Adipocyte (in vitro differentiated cells): ENCODE measurements at places on chromosomes 2 and 18.
A peak's percentile ranks its signal among the peaks of the same experiment; 100 is the strongest.

DNA sequence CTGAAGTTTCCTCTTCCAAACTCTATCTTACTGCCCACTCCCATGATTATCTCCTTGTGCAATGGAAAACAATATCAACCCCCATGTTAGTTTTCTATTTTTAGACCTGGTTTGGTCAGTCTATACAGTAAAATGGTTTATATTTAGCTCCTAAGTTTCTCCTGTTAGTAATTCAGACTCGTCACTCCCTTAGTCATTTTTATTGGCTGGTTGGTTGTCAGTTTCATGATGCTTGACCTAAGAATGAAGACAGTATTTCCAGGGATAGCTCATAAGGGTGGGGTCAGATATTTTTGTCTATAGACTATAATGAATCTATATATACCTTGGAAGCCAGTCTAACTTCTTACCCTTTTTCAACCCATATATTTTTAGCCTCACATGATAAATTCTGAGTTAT, 61.4 kb upstream of the NEUROD1 start:
- peak; percentile 19 for DNase-seq

DNA sequence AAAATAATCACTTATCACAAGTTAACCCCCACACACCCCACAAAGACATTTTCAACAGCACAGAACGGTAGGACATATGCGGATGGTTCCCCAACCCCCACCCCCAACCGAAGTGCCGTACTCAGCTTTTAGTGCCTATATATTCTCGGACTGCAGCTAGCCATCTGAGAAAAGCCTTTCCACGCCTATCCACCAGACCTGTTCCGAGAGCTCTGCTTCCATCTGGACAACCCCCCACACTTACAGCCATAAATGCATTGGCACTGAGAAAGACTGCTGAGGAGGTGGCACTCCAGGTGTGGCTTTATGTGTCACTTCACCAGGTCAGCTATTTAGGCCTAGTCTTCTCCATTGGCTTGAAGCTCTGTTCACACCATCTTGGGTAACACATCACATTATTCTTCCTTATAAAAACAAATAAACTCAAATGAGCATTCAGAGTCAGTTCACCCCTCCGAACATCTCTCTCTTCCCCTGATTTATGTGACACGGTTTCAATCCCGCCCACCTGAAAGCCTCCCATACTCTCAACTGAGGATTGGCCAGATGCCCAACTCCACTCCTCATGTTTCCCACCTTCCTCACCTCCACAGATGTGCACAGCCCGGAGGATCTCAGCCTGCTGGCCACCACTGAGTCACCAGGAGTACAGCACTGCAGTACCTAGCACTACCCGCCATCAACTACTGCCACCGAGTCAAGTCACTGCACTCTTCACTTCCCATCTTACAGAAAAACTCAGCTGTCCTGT, 127.4 kb downstream of the CACNB4 start:
- no peak for DNase-seq

GRCh38 chr2:199302851-199303250, 154.9 kb downstream of the SATB2 start:
- DNase-seq = peak; percentile 60

DNA sequence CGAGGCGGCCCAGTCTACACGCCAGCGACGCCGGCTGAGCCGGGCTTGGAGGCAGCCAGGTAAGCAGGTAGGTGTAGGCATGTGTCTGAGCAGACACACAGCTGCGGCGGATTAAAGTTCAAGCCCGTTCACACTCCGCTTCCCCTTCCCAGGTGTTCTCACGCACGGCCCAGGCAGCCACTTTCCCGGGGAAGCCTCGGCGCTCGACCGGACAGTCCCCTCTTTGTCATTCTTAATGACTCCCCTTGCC, 367 bp downstream of the TGFA start:
- DNase-seq = no peak

GRCh38 chr2:239326831-239327535, 73.8 kb downstream of the HDAC4 start:
- no peak for DNase-seq

GRCh38 chr18:42534313-42534712, 579.3 kb downstream of the PIK3C3 start:
- DNase-seq = no peak

GRCh38 chr2:100136310-100136709, 6.1 kb downstream of the AFF3 start:
- no peak for DNase-seq

DNA sequence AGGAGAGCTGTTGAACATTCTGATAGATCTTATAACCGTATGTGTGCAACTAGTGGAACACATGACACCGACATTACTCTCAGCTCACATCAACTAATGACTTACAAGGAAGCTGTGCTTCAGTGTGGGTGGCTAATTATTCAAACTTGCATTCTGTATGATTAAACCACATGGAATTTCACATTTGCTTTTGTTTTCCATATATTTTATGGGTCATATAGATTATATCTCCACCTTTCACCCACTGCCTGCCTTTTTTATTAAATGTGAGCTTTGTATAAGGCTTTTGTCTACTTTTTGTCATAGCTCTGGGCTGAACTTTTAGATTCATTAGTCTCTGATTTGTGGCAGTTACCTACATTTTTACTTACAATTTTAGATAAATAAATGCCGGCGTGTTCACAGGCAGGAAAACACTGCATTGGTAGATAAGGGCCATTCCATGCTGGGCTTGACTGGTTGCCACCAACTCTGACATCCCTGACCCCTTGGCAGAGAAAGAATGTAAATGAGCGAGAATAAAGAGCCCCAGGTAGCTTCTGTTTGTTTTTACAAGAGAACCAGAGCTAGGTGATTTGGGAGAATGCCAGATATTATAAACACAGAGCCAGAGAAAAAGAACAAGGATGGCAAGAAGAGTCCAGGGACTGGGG, 35.7 kb downstream of the LYPD6 start:
- peak; percentile 21 for DNase-seq

GRCh38 chr2:126220331-126220730, 435.6 kb upstream of the GYPC start:
- DNase-seq = no peak
